Neural progenitor cell (in vitro differentiated cells): ENCODE measurements at places on chromosomes 12 and 14.

- no peak for DNase-seq
These were observed 135.4 kb upstream of the CLEC14A start for GRCh38 chr14:38391334-38391733.

- no peak for DNase-seq
These were observed 199.0 kb downstream of the TSPAN9 start for GRCh38 chr12:3276226-3276625.

DNA sequence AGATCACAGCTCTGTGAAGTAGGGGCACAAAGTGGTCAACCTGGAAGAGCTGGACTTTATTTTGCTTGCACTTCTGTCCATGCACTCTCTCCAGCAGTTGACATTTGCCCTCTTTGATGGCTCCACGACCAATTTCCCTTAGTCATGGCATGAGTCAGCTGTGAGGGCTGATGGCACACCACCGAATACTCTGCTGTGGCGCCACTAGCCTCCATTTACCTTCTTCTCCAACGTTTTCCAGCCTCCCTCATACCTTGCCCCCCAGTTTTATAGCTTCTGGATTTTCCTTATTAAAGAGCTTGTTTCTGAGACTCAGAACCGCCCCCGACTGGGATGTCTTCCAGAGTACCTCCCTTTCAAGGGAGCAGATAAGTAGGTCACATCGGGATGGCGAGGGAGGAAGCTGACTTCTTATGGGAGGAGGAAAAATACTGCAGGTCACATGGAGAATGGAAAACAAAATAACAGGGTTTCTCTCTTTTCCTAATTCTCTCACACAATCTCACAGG lies 17.6 kb downstream of the NINJ2 start:
- DNase-seq, result no peak

GRCh38 chr12:64673490-64674169 lies 63.3 kb downstream of the RASSF3 start:
- peak; percentile 58 for DNase-seq

DNA sequence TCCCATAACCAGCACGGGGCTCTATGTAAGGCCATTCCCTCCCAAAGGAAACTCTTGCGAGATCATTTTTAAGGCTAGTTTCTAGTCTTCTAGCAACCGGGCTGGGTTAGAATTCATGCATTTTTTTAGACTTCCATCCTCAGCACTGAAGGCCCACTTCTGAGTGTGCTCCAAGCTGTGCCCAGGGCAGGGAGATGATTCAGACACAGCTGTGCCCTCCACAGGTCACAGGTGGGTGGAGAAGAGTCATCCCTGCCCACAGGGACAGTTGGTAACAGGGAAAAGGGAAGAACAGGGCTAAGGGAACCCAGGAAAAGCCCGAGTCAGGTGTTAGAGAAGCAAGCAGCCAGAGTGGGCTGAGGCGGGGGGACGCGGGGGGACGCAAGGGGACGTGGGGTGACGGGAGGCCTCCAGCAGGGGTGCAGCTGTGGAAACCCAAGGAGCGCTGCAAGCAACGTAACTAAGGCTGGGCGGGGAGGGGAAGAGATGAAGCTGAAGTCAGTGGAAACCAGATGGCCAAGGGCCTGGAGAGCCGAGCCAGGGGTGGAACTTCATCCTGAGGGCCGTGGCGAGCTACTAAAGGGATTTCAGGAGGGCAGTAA lies 27.2 kb upstream of the PPP2R5C start:
- no peak for DNase-seq

GRCh38 chr12:10094646-10095395 lies 4.0 kb downstream of the CLEC1A start:
- DNase-seq, result no peak

DNA sequence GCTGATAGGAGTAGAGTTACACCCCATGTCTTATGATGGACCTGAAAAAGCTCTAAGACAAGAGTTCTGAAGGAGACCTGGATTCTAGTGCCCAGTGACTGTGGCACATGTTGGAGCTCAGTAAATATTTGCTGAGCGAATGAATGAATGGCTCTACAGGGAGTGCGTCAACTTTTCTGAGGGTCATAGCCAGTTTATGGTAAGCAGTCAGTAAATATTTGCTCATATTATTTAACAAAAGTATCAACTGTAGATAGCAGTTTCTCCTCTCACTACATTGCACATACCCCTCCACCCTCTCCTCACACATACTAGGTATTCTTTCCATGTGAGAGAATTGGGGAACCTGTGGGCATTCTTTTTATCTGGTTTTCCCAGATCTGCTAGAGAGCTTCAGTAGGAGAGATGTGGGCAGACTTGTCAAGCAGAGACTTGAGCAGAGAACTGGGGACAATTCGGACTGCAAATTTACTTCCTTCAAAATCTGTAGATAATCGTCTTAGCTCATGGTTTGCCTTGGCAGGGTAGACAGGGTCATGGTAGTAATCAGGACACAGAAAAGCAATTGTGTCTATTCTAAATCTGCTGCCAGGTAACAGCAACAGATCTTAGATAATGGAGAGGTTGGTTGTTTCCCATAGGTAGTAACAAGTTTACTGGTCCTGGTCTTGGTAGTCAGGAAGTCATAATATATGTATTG lies 5.7 kb downstream of the SLC4A8 start:
- no peak for DNase-seq

DNA sequence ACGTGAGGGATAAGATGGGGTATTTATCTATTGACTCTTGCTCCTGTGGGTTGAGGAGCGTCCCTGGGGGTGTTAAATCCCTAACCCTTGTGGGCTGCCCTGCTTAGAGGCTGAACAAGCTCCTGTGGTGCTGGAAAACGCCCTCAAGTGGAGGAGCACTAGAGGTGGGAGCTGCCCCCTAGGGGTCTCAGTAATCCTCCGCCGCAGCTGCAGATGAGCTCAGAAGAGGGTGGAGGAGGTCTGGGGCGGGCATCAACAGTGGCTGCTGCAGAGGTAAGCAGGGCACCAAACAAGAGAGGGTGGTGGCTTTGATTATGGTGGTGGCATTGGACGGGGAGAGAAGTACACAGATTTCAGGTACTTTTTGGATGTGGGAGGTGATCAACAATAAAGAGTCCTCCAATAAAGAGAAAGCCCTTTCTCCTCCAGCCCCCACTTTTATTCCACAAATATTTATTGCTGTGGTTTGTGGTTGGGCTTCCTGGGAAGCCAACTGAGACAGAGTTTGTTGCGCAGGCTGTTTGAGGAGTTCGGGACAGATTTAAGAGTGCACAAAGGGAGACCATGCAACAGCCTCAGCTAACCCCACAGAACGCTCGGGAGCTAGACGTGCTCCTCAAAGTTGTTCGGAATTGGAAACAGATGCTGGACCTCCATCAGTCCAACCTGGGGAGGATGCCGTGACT lies 179.9 kb downstream of the ADCK1 start:
- DNase-seq, result peak; percentile 64

- peak; percentile 31 for DNase-seq
These were observed 119.4 kb downstream of the CAND1 start for GRCh38 chr12:67388331-67389138.

- DNase-seq, result no peak
These were observed 17.8 kb downstream of the RASSF8 start for GRCh38 chr12:25976289-25976688.

- DNase-seq, result peak; percentile 86
These were observed 48.7 kb upstream of the CDKN3 start for GRCh38 chr14:54348001-54348611.

DNA sequence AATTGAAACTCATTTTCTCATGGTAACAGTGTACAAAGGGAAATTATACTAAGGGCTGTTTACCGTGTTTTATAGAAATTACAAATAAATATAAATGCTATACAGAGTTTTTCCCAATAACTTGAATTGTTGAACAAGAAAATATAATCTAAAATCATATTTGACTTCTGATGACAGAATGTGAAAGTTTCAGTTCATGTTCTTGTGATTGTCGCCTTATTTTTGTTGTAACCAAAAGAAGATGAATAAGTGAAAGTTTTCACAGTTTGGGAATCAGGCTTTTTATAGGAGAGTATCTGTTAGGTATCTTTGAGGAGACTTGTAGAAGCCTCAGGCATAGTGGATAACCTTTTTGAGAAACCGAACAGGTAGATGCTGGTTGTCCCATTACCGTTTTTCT lies 28.1 kb downstream of the ANO6 start:
- DNase-seq, result no peak

DNA sequence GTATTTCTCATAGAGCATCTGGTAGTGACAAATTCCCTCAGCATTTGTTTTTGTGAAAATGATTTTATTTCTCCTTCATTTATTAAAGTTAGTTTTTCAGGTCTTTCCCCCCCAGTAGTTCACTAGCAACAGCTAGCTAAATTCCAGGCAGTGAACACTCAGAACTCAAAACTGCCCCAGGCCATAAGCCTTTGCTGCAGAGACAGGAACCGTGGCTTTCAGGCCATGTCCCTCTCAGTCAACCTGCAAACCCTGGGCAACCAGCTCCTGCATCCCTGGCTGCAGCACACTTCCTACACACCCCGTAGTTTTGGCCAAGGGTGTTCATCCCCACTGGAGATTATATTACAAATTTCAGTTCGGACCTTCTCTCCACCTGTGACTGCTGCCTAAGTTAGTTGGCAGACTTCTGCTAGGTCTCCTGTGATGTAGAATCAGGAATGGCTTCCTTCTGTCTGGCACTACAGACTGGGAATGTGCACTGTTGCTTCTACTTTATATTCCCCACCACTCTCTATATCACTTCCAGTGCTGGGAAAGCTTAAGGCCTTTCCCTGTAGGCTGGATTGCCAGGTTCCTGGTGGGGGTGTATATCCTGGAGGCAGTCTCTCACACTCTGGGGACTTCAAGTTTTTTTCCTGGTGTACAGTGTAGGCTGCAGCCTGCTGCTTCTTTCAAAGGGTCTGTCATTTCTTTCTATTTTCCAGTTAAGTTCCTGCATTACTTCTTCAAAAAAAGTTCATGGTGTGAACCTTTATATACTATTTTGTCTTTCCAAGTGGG lies 924.4 kb upstream of the LRFN5 start:
- DNase-seq, result no peak

- peak; percentile 45 for DNase-seq
These were observed 947 bp downstream of the GAS2L3 start for GRCh38 chr12:100574187-100575074.

DNA sequence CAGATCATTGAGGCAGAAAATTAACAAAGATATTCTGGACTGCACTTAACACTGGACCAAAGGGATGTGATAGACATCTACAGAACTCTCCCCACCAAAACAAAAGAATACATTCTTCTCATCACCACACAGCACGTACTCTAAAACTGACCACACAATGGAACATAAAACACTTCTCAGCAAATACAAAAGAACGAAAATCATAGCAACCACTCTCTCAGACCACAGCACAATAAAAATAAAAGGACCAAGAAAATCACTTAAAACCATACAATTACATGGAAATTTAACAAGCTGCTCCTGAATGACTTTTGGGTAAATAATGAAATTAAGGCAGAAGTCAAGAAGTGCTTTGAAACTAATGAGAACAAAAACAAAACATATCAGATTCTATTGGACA lies 254.0 kb upstream of the STXBP6 start:
- DNase-seq, result no peak

GRCh38 chr12:750366-751191 lies 1.8 kb upstream of the WNK1 start:
- DNase-seq, result peak; percentile 17

- no peak for DNase-seq
These were observed 166.6 kb downstream of the KTN1 start for GRCh38 chr14:55746558-55746957.

DNA sequence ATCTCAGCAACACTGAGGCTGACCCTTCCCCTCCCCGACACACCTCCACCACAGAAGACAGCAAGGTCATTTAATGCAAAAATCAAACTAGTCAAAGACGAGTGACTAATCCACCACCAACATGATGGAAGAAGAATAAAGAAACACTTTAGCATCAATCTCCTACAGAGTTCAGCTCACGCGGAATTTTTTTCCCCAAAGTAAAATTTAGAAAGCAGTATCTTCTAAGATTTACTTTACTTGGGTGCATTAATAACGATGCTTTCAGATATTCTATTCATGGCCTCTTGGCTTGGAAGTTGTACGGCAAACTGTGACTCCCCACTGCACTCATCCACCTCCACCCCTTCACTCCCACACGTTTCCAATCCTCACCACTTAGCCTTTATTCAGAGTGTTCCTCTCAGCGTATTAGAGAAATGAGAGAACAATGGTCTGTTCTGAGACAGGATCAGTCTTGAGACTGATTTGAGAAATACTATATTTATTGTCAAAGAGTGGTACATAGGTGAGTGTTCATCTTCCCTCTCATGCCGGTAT lies 1.9 kb downstream of the EGLN3 start:
- DNase-seq, result no peak

- DNase-seq, result no peak
These were observed 64.4 kb upstream of the FZD10 start for GRCh38 chr12:130097798-130098255.

- DNase-seq, result no peak
These were observed 446 bp downstream of the PPP1R12A start for GRCh38 chr12:79934281-79935020.

DNA sequence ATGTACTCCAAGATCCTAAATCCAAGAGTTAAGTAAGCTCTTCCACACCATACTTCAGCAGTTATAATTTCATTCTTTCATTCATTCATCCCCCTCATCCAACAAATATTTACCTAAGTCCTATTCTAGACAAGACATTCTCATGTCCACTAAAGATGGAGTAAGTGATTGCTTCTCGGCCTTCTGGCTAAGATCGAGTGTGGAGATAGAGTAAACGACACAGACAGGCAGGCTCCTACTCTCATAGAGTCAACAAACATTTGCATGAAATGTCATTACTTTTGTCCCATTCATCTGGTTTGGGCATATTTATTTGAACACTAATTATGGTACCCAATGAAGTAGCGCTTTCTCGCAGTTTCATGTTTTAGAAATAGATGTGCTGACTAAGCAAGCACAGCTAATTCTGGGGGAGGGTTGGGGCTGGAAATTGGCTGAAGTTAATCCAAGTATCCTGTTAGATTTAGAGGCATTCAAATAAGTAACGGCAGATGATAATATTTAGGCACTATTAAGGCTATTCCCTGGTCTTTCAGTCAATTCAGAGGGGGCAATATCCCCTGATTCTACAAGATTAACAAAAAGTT lies 176.5 kb downstream of the CEP128 start:
- no peak for DNase-seq

GRCh38 chr12:1594006-1594260 lies 448 bp downstream of the FBXL14 start:
- DNase-seq, result no peak

GRCh38 chr12:40953076-40953475 lies 235.0 kb upstream of the PDZRN4 start:
- no peak for DNase-seq
